ENCODE measurements at places on chromosomes 3 and 15.
A peak's percentile ranks its signal among the peaks of the same experiment; 100 is the strongest.

DNA sequence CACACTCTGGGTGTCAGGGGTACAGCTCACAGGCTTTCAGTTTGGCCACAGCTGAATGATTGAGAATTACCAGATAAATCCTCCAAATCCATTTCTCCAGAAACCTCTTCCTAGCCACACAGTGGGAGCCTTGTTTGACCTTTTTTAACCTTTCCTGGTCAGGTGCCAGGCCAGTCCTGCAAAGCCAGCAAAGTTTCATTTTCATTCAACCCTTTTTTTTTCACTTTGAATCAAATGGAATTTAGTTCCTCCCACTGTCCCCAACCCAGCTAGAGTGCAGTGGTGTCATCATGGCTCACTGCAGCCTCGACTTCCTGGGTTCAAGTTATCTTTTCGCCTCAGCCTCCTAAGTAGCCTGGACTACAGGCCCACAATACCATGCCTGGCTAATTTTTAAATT lies 67.8 kb downstream of the NSUN3 start:
- DNase-seq = no peak

DNA sequence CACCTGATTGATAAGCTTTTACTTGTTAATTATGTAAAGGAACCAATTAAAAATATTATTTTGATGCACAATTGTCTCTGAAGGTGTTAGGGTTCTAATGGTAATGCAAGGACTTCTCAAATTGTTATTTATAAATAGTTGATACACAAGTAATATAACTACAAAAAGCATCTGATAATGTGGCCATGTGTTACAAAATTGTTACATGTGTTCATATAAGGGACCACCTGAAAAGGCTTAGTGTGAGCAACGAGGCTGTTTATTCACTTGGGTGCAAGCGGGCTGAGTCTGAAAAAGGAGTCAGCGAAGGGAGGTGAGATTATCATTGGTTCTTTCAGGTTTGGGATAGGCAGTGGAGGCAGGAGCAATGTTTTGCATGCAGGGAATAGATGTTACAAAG lies 421.9 kb upstream of the CADM2 start:
- no peak for DNase-seq

DNA sequence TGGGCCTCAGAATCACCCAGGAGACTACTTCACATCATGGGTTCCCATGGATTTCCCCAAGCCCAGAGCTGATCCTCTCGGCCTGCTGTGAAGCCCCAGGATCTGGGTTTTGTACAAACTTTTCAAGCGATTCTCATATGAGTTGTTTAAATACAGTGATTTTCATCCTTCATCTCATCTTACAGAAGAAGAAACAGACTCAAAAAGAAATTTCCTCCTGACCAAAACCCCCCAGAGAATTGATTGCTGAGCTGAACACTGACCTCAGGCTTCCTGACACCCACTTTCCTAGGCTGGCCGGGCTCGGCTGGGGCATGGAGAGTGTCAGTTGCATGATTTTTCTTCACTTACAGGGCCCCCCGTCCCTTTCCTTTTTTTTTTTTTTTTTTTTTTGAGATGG lies 60.3 kb downstream of the BDH1 start:
- DNase-seq = no peak

DNA sequence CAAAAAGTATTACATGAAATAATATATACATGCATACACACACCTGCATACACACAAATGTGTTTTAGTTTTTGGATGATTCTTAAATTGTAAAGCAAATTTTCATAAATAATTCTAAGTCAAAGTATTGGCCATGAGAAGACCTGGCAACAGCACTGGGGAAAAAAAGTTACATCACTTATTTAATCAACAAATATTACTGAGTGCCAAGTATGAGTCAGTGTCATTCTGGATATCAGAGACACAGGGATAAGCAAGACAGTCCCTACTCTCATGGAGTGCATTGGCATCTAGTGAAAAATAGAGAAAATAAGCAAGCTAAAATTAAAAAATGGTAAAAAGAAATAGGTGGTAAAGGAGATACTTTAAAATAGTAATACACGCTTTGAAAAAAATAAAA lies 29.4 kb upstream of the GUCA1C start:
- no peak for DNase-seq

- DNase-seq = no peak
Measured at GRCh38 chr15:49495993-49496753, 73.1 kb downstream of the FGF7 start.

DNA sequence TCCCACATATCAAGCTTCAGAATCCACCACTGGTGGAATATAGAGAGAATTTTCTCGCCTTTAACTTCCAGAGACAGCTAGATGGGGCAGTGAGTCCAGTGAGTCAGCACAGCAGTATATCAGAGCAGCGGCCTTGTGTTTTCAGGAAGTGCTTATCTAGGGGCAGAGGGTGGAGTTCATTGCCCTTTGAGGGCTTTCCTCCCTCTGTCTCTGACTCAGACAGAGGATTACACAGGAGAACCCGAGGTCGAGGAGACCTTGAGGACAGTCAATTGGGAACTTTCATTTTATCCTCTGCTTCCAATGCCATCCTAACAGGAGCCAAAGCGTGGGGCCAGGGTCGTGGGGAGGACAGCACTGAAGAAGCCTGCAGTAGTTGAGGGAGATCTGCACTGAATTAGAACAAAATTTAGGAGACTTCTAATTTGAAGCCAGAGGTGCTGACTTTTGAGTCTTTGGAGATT lies 109.6 kb upstream of the UMPS start:
- DNase-seq = no peak

GRCh38 chr15:71586463-71586862 lies 223.9 kb upstream of the NR2E3 start:
- no peak for DNase-seq

DNA sequence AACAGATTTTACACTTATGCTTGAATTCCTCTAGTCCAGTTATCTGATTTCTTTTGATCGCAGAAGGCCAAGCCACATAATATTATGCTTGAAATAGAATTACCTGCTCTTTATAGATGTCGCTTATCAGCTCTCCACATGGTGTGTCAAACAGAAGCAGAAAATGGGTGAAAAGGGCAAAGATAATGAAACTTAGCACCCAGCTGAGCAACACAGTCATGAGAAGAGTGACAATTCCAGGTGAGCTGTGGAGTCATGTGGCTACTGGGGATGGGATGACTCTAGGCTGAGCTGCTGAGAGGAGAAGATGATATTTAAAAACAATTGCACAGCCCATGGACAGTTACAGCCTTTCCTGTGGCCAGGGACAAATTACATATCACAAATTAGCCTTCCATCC lies 398.7 kb upstream of the PDZRN3 start:
- DNase-seq = no peak

DNA sequence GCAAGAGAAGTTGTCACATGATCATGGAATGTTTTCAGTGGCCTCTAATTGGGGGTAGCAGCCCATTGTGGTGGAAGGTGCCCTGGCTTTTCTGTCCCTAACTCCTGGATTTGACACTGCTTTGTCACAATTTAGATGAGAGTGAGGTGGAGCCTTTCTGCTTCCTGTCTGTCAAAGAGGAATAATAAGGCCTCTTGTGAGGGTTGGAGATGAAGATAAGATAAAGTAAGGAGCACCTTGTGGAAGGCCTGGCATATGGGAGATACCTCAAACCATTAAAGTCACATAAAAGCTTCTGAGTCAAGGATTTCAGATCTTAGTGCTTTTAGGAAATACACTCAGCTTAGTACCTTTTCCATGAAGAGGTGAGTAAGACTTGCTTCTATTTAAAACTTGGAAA lies 172.6 kb upstream of the FAM3D start:
- no peak for DNase-seq

- DNase-seq = no peak
Measured at GRCh38 chr15:58551084-58551763, 119.4 kb downstream of the LIPC start.

DNA sequence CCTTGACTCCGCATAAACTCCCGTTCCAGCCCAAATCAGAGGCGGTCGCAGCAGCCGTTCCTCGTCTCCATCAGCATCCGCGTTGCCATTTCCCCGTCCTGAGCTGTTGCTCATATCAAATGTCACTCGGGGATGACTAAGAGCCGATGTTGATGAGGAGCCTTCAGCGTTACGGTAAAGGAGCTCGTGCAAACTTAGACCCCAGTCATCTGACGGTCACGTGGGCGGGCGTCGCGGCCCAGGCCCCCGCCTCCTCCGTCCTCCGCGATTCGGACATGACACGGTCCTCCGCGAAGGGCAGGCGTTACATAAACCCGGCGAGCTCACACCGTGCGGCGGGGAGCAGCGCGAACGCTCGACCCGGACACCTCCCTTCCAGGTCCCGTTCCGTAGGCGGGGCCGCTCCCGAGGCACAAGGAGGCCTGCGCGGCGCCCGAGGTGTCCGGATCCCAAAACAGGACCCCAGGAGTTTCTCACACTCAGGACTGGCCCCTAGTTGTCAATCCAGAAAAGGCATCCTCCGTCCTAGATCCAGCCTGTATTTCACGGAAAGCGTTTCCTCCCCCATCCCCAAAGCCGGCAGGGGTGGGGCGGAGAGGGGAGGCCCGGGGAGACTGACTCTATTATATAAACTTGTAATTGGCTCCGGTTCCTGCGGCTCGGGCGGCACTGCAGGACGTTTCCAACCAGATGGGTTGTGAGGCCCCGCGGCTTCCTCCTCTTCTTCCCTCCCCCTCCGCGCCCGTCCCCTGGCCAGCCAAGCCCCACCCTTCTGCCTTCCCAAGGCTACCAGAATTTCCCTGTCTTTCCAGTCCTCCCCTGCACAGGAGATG lies 100.0 kb upstream of the IGF1R start:
- peak; percentile 36 for DNase-seq

DNA sequence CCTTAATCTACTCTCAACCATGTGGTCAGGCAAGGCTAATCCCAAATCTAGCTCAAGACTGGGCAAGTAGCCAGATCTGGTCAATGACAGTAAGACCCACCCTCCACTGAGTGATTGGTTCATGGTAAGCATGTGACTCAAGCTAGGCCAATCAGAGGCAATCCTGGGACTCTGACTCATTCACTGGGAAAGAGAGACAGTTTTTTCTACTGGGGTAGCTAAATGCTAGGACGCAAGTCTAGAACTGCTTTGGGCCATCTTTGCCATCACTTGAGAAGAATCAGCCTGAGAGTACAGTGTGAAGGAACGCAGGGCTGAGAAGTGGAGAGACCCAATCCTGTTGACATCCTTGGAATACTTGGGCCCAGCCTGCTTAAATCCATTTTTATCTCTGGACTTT lies 9.4 kb upstream of the RAD18 start:
- DNase-seq = no peak

GRCh38 chr3:122560680-122561079 lies 3.4 kb downstream of the PARP9 start:
- DNase-seq = peak; percentile 60

DNA sequence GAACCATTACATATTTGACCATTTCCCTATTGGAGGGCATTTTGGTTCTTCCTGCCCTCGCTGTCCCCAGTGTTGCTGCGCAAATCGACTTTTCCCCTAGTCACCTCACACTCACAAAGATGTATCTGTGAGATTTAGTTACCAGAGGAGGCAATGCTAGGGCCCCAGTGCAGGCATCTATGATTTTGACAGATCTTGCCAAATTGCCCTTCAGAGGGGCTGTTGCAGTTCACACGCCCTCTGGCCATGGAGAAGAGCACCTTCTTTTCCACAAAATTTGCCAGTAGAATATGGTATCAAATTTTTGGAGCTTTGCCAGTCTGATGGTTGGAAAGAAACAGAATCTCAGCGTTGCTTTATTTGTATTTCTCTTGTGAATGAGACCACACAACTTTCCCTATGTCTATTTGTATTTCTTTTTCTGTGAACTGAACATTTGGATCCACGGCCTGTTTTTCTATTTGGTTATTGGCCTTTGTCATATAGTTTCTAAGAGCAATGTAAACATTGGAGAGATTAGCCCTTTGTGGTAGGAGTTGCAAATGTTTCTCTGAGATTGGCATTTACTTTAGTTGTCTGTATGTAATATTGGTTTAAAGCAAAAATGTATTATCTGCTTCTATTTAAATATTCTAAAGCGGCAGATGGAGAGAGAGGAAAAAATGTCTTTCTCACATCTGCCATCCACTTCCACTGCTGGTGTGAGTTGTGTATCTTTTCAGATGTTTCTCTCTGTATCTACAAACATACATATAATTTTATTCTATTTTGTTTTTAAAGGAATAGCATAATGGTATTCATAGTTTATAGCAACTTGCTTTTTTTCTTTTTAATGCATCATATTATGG lies 66.1 kb downstream of the DNASE1L3 start:
- DNase-seq = no peak

GRCh38 chr15:68081869-68082505 lies 27.9 kb downstream of the PIAS1 start:
- no peak for DNase-seq

- no peak for DNase-seq
Measured at GRCh38 chr3:139530717-139531116, 8.8 kb downstream of the RBP1 start.

DNA sequence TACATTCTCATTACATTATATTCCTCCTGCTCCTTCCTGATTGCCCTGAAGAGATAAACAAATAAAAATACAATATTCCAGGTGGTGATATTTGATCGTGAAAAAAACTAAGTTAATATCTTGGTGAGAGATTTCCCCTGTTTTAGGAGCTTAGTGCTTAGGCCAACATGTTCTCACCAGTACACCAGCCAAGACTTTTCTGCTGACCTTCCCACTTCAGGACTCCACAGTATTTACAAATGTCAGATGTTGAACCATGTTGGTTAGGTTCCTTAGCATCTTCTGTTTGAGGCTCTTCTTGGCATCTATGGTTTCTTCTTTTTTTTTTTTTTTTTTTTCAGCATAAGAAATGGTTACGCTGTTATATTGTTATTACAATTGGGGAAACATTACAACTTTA lies 247.0 kb downstream of the IL5RA start:
- no peak for DNase-seq

DNA sequence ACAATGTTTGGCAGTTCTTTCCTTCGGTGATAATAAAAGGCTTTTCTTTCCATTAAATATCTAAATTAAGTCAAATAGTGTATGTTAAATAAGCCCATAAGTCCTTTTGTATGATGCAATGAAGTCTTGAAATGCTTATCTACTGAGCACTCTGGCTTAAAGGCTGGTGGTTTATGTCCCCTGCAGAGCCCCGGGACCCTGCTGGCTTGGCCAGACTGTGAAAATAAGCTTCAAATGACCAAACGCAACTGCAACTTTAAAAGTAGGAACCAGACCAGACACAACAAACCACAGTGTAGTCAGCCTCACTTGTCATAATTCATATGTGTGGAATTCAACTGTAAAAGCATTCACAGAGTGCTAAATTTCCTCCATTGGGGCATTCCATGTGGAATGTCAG lies 72.5 kb downstream of the FOXP1 start:
- DNase-seq = no peak

DNA sequence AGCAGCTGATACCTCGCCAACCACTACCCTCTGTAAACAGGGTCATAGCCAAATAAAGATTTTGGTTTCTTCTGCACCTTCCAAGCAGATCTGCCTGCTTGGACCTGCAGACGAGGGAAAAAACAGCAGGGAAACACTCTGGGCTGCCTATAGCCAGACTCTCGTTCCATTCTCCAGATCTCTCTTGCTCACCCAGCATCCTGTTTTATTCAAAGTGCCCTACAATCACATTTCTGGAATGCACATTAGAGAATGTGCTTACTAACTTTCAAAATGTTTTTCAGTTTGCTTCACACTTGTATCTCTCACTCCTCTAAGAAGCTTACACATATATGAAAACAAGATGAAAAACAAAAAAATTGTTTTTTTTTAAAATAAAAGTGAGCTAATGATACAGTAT lies 71.4 kb downstream of the MLH1 start:
- DNase-seq = no peak

- no peak for DNase-seq
Measured at GRCh38 chr15:56211960-56212550, 31.6 kb downstream of the RFX7 start.
